Keratinocyte (primary cell): ENCODE measurements at places on chromosomes 11 and 22.

- peaks cover 13% of the 10 kb centered on the region for H3K27me3 ChIP-seq
- peak within 1 kb of the TSS; percentile 50 for H3K4me3 ChIP-seq
- DNase-seq, result no peak
- H3K36me3 ChIP-seq, result no peaks in the 10 kb centered on the region
- no peak within 1 kb of the TSS for H3K27ac ChIP-seq
These were observed at the start of gene SCN4B for GRCh38 chr11:118152552-118153471. SCN4B (minus strand) TSS chr11:118152823; CDS start chr11:118152673, 150 bp downstream.

DNA sequence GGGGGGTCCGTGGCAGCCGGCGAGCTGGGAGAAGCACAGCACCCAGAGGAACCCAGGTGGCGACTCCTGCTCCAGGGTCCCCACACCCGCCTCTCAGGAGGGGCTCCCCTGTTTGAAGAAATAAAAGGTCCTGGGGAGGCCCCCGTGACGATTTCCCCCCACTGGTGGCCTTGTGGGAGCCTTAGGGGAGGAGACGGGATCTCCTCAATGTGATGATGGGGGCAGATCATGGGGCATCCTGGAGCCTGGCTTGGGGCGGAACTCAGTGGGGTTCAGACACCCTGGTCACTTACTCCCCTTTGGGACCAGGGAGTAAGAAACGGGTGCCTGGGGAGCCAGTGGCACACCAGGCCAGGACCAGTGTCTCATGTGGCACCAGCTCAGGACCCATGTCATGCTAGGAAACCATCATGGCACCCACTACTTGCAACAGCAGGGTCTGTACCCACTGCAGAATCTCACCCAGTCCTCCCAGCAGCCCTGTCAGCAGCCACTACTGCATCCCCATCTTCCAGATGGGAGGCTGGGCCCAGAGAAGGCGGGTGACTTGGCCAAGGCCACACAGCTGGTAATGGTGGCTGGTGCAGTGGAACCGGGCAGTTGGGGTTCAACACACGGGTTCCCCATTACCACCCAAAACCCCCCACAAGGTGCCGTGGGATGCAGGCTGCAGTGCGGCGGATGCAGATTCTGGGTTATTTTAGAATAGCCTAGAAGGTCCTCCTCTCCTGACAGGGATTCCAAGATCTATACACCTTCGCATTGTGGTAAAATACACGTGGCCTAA is 130.7 kb downstream of the CTTN start:
- no peak for DNase-seq
- H3K27me3 ChIP-seq, result no peaks in the 10 kb centered on the region

GRCh38 chr11:70876685-70877084 is 375.7 kb downstream of the SHANK2 start:
- H3K27ac ChIP-seq, result no peak overlapping the region
- DNase-seq, result no peak
- H3K27me3 ChIP-seq, result no peaks in the 10 kb centered on the region
- no peak overlapping the region for H3K4me3 ChIP-seq

DNA sequence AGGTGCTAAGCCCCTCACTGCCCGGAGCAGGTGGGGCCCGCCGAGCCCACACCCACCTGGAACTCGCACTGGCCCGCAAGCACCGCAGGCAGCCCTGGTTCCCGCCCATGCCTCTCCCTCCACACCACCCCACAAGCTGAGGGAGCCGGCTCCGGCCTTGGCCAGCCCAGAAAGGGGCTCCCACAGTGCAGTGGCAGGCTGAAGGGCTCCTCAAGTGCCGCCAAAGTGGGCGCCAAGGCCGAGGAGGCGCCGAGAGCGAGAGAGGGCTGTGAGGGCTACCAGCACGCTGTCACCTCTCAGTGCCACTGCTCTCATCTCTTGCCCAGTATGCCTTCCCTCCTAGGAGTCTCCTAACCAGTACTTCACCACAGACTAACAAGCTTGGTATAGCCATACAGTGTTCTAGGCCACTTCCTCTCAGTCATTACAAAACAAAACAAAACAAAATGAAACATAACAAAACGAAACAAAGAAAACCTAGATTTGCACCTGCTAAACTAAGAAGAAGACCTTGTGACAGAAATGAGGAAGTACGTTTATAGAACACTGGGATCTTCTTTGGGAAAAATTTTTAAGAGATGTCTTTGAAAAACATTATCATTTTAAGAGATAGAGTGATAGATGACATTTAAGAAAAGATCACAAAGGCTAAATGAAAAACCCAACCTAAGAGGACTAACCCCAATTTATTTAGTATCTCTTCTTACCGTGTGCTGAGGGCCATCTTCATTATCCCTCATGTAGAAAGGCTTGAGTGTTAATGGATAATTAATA is 47.7 kb upstream of the GAB2 start:
- no peaks in the 10 kb centered on the region for H3K27me3 ChIP-seq
- peaks cover 3% of the 10 kb centered on the region for H3K36me3 ChIP-seq
- H3K4me3 ChIP-seq, result no peak overlapping the region
- H3K27ac ChIP-seq, result no peak overlapping the region
- H3K4me1 ChIP-seq, result peaks cover 2% of the 10 kb centered on the region

- DNase-seq, result no peak
- no peaks in the 10 kb centered on the region for H3K36me3 ChIP-seq
- H3K27ac ChIP-seq, result no peak overlapping the region
- peaks cover 35% of the 10 kb centered on the region for H3K27me3 ChIP-seq
- H3K4me3 ChIP-seq, result no peak overlapping the region
These were observed 234.4 kb upstream of the E2F8 start for GRCh38 chr11:19474954-19475721.

- H3K27ac ChIP-seq, result no peak within 1 kb of the TSS
- H3K4me3 ChIP-seq, result no peak within 1 kb of the TSS
- H3K27me3 ChIP-seq, result no peaks in the 10 kb centered on the region
These were observed at the start of gene PRODH for GRCh38 chr22:18935889-18936529. PRODH (minus strand) TSS chr22:18936293; CDS start chr22:18936287, 6 bp downstream.

GRCh38 chr11:85647078-85647477 is 689 bp upstream of the TMEM126A start:
- peak overlapping the region; percentile 85 for H3K27ac ChIP-seq
- H3K36me3 ChIP-seq, result peaks cover 1% of the 10 kb centered on the region
- H3K4me3 ChIP-seq, result peak overlapping the region; percentile 55

DNA sequence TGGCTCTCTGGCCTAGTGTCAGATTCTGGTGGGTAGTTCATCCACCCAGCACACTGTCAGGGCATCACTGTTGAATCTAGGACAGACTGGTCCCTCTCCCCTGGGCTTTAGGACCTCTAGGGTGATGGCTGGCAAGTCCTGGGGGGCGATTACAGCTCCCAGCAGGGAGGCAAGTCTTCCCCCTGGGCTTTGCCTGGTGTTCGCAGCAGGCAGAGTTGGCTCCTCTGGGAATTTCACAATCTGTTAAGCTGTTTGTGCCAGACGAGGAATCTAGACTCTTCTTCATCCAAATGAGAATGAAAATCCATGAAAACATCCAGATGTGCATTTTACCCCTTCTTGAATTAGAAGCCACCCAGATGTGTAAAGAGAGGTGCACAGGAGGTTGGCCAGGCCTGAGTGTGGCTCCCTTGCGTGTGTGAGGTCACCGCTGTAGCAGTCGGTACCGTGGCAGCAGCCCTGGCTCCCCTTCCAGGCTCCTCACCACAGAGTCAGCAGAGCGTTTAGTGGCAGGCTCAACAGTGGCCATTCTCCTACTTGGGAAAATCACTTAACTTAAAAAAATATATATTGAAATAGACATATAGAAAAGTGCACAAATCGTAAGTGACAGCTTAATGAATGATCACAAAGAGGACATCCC is 99.9 kb upstream of the TBCEL start:
- no peaks in the 10 kb centered on the region for H3K4me1 ChIP-seq
- DNase-seq, result no peak
- no peak overlapping the region for H3K4me3 ChIP-seq

GRCh38 chr11:109958131-109958820 is 134.9 kb upstream of the ZC3H12C start:
- no peak overlapping the region for H3K27ac ChIP-seq
- no peaks in the 10 kb centered on the region for H3K4me1 ChIP-seq
- DNase-seq, result no peak
- no peaks in the 10 kb centered on the region for H3K27me3 ChIP-seq

DNA sequence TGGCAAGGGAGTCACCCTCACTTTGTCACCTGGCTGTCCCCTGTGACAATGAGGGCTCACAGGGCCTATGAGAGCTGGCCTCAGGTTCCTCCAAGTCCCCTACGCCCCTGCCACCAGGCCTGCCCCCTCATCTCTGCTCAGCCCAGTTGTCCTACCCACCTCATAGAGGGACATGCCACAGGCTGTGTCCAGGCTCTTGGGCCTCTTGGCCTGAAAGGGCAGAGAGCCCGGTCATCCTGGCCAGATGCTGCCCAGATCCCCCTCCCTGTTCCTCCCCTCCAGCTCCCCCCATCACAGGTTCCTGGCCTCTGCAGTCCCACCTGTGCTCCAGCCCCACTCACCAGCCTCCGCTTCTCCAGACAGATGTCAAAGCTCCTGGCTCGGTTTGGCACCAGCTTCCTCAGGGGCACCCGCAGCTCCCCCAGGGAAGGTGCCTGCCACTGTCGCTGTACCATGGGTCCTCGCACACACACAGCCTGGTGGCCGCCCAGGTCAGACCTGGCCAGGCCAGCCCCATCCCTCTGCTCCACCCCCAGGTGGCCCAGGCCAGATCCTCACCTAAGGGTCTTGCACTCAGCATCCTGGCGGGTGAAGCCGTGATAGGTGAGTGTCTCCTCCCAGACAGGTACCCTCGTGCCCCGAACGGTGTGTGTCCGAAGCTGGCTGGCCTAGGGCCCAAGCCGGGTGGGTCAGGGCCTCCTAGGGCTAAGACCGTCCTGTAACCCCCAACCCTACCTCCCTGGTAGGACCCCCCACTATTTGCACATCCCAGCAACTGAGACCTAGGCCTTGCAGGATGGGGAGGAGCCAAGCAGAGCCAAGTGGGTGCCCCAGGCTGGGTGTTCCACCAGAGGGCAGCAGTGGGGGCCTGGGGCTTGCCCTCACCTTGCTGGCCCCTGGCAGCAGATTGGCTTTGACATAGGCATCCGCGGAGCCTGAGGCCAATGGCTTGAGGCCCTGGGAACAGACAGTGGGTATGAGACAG is 8.3 kb downstream of the NDUFV1 start:
- H3K4me1 ChIP-seq, result peaks cover 13% of the 10 kb centered on the region
- peaks cover 20% of the 10 kb centered on the region for H3K36me3 ChIP-seq
- H3K27me3 ChIP-seq, result peaks cover 10% of the 10 kb centered on the region
- H3K4me3 ChIP-seq, result peak overlapping the region; percentile 50

DNA sequence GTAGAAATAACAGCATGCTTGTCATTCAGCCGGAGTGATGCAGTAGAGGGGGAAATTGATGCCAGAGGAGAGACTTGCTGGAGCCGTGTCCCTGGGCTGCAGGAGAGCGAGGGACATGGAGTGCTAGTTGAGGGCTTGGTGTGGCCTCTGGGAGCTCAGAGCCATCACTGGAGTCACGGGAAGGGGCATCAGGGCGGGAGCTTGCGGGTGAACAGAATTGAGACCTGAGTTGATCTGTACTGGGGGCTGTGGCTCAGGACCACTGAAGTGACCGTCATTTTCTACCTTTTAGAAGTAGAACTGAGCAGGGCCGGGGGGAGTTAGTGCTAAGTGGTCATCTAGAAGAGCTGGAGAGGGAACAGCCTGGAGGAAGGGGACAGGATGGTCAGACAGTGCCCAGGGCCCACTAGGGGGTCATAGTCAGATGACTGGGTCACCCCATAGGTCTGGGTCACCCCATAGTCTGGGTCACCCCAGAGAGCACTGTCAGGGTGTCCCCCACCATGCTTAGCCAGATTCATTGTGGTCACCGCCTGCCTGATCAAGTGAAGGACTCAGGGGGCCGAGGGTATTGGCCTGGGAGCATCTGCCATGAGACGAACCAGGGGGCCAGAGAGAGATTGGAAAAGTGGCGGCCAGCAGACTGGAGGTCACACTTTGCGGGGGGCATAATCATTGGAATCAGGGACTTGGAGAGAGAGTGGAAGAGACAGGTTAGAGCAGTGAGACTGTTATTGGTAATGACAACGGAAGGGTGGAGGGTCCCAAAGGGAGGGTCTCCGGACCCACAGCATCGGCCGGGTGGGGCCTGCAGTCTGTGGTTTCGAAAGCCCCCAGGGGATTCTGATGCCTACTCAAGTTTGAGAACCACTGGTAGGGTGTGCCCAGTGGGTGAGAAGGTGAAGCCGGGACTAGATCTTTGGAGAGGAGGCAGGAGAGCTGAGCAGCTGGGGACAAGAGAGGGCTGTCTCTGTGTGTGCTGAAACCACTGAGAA is 15.2 kb downstream of the RIBC2 start:
- no peak overlapping the region for H3K27ac ChIP-seq
- no peak overlapping the region for H3K4me3 ChIP-seq
- H3K4me1 ChIP-seq, result no peaks in the 10 kb centered on the region
- no peaks in the 10 kb centered on the region for H3K36me3 ChIP-seq

GRCh38 chr22:46614025-46614931 is 5.9 kb upstream of the GRAMD4 start:
- H3K27ac ChIP-seq, result no peak overlapping the region
- no peaks in the 10 kb centered on the region for H3K27me3 ChIP-seq
- H3K4me3 ChIP-seq, result no peak overlapping the region
- no peaks in the 10 kb centered on the region for H3K4me1 ChIP-seq
- H3K36me3 ChIP-seq, result no peaks in the 10 kb centered on the region

GRCh38 chr22:39622881-39623367 is 52.4 kb downstream of the CACNA1I start:
- peak; percentile 5 for DNase-seq
- no peak overlapping the region for H3K27ac ChIP-seq
- no peak overlapping the region for H3K4me3 ChIP-seq
- H3K4me1 ChIP-seq, result no peaks in the 10 kb centered on the region
- H3K36me3 ChIP-seq, result no peaks in the 10 kb centered on the region
- H3K27me3 ChIP-seq, result peaks cover 20% of the 10 kb centered on the region

DNA sequence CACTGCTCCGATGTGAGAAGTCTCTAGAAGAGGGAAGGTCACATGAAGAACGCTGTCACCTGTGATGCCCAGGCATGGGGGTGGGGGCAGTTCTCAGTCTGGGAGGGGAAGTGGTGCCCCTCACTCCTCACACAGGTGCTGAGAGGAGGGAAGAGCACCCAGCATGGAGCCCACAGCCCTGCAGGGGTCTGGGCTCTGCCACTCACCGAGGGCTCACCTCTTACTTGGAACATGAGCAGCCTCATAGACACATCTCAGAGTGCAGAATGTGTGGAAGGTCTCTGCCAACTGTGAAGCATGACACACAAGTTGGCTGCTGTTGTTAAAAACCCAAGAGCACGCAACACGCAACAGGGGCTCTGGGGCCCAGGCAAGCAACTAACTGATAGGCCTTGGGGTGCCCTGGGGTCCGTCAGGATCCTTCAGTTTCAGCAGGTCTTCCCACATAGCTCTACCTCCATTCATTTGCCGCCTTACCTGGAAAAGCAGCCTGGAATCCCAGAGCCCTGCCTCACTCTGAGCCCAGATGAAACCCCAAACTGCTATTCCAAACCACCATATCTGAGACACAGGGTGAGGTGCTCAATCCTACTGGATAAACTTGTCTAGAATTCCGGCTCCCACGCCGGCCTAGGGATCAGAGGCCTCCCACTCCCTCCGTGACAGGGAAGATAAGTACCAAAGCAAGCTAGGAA is 17.5 kb upstream of the TMPRSS4 start:
- no peaks in the 10 kb centered on the region for H3K36me3 ChIP-seq
- no peak for DNase-seq
- no peak overlapping the region for H3K27ac ChIP-seq
- H3K27me3 ChIP-seq, result peaks cover 6% of the 10 kb centered on the region
- H3K4me1 ChIP-seq, result no peaks in the 10 kb centered on the region
- H3K4me3 ChIP-seq, result no peak overlapping the region

GRCh38 chr11:69115586-69116560 is 39.9 kb upstream of the SMIM38 start:
- no peaks in the 10 kb centered on the region for H3K36me3 ChIP-seq
- H3K4me1 ChIP-seq, result peaks cover under 1% of the 10 kb centered on the region
- no peak overlapping the region for H3K4me3 ChIP-seq
- no peak overlapping the region for H3K27ac ChIP-seq
- peaks cover 31% of the 10 kb centered on the region for H3K27me3 ChIP-seq
